Testis (tissue), 5 donors: ENCODE measurements at places on chromosomes 5 and 9. TPM values are rescaled to one million over a fixed set of nuclear protein-coding genes. Genes with fewer than 3 reads are reported as not detected.

Gene ADRA1B
- 0.93 TPM for total RNA-seq

- no peak for DNase-seq
Observed at GRCh38 chr9:109894921-109895758, 115.1 kb downstream of the PALM2AKAP2 start.

DNA sequence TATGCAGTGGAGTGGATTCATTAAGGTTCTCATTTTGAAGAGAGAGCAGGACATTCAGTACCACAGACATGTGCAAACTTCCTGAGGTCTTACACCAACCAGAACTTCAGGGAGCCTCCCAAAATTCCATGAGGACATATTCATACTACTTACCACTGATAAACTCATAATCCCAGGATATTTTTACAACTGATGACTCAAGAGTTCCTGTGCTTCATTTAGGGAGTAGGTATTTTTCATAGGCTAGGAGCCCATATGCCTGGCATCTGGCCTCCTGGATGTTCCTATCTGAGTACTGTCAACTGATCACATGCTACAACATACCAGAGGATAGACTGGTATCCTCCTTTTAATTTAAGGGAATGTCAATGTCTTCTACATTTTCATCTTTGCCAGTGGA, 578.0 kb downstream of the EFNA5 start:
- no peak for DNase-seq

Gene DBH
- not detected for total RNA-seq

GRCh38 chr9:219670-220365, 5.2 kb downstream of the DOCK8 start:
- no peak for DNase-seq

- DNase-seq = peak; percentile 86
Observed at GRCh38 chr5:138974227-138975063, 99.3 kb upstream of the LRRTM2 start.

GRCh38 chr5:123710031-123710430, 198.1 kb downstream of the CSNK1G3 start:
- no peak for DNase-seq

DNA sequence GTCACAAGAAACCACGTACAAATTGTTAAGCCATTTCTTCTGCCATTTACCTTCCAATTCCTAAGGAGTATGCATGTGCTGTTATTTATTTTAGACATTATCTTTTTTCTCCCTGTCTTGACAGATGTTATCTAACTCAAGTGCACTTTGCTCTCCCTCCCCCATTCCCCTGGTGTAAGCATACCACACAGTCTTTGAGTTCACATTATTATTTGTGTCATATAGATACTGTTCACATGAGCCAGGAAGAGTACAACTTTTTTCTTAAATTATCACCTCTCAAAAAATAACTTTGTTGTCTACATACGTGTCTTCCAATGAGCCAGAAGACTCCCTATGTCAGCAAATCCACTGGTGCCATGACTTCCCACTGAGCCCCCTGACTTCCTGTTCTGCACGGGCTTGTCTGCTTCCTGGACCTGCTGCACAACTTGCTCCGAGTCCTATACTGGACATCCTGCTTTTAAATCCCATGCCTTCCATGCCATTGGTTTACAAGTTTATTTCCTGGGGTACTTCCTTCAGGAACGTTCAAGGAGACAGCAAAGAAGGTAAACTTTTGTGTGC, 19.9 kb upstream of the FAM120A start:
- DNase-seq = no peak

DNA sequence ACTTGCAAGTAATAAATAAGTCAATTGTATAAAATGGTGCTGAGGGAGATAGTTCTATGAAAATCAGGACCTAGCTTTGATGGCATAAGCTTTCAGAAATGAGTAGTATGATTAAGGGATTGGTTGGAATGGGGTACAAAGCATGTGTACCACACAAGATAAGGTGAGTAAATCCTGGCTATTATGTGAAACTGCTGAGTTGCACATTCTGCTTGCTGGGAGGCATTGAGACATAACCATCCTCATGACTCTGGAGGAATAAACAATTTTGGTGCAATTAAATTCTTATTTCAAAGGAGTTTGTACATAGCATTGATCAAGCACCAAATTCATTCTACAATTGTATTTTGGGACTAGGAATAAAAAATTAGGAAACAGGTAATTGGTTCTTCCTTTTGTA, 755.2 kb upstream of the ACO1 start:
- no peak for DNase-seq

Gene ORM2
- not detected for total RNA-seq

- DNase-seq = no peak
Observed at GRCh38 chr9:123276551-123276950, 8.2 kb upstream of the STRBP start.

GRCh38 chr9:124340219-124341069, 74.8 kb downstream of the PSMB7 start:
- DNase-seq = no peak

GRCh38 chr9:36937951-36938350, 96.1 kb downstream of the PAX5 start:
- no peak for DNase-seq

Gene CAMLG
- 53.2 TPM for total RNA-seq

DNA sequence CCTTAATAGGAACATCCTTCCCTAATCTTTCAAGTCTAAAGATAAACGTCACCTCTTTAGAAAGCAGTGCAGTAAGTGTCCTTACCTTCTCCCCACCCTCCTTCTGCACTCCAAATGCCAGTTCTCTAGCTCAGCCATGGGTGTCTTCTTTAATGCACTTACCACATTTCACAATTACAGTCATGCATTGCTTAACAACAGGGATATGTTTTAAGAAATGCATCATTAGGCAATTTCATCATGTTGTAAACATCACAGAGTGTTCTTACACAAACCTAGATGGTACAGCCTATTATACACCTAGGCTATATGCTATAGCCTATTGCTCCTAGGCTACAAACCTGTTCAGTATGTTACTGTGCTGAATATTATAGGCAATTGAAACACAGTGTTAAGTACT, 91.2 kb downstream of the RFX3 start:
- DNase-seq = no peak

DNA sequence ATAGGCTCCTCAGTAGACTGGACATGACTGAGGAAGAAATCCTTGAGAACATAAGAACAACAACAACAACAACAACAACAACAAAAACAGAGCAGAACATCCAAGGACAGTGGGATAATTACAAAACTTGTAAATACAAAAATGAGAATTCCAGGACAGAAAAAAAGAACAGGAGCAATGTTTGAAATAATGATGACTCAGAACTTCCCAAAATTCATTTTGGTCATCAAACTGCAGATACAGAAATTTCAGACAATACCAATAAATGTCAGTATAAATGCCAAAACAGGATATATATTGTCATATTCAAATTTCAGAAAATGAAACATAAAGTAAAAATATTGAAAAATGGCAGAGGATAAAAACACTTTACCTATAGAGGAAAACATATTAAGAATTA, 259.0 kb downstream of the TRIM36 start:
- no peak for DNase-seq

Gene JAKMIP2
- 7.7 TPM for total RNA-seq

DNA sequence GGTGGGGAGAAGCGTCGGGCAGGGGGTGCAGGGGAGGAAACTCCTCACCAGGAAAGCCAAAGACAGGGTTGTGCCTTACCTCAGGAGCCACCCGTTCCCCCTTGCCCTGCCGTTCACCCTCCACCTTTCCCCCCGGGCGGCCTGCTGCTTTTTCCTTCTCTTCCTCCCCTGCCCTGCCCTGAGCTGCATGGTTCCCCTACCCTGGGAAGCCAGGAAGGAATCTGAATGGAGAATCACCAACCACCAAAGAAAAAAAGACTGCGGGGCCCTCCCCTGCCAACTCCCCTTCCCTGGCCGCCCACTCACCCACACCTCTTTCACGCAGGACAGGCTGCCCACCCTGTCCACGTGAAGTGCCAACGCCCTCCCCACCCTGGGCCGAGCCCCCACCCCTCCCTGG, 820 bp upstream of the NFX1 start:
- DNase-seq = no peak

Gene SCGB3A2
- not detected for total RNA-seq

Gene PLPP7
- total RNA-seq = 23.9 TPM

Gene NR2F1-AS1
- total RNA-seq = 20.6 TPM

- DNase-seq = no peak
Observed at GRCh38 chr9:21690561-21690960, 111.9 kb upstream of the MTAP start.

DNA sequence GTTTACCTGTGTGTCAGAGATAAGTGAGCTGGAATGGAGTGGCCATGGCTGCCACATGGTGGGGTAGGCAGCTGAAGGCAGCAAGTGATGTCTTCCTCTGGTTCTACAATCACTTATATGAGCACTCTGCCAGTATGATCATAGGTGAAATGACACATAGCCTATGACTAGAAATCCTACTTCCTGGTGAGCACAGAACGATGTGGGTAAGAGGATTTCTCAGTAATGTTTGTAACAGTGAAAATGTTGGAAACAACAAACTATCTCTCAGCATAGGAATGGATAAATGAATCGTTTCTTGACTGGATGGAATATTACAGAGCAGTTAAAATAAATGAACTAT, 187.0 kb upstream of the S1PR3 start:
- DNase-seq = no peak

DNA sequence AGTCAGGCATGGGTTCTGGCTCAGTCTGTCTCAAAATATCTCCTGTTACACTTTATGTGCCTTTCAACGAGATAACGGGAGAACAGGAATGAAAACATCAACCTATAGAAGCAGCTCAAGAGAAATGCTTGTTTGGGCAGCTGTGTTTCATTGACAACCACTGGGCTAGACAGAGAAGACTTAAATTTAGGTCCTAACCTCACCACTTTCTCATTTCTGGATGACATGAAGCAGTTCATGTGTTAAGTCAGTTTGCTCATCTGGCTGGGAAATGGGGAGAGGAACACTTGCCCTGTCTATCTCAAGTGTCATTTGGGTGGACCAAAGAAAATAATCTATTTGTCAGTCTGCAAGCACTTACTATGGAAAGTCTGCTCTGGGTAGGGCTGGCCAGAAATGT, 66.7 kb upstream of the PCA3 start:
- DNase-seq = no peak

- no peak for DNase-seq
Observed at GRCh38 chr5:153718713-153719112, 228.2 kb downstream of the GRIA1 start.

DNA sequence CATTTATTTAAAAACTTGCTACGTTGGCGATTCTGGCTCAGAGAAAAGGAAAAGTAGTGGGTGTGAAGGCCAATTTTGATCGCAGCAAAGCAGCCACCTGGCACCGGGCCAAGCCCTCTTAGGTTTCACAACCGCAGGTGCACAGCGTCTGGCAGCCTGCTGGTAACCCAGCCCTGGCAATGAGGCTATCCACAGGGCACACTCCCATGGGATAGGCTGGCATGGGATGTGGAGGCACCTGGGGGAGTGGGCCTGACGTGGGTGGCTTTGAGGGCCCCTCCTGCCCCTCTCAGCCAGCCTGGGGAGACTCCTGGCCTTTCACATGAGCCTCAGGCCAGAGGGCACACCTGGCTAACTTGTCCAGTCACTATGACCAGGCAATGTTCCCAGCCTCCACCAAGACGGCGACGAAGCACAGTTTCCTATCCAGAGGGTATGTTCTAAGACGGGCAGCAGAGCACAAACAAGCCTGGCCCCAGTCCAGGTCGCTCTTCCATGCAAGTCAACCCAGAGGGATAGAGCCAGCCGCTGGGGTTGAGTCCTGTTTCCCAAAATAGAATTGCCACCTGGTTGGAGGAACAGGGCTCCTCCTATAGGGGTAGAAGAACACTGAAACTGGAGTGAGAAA, 19.0 kb downstream of the CMBL start:
- DNase-seq = no peak

DNA sequence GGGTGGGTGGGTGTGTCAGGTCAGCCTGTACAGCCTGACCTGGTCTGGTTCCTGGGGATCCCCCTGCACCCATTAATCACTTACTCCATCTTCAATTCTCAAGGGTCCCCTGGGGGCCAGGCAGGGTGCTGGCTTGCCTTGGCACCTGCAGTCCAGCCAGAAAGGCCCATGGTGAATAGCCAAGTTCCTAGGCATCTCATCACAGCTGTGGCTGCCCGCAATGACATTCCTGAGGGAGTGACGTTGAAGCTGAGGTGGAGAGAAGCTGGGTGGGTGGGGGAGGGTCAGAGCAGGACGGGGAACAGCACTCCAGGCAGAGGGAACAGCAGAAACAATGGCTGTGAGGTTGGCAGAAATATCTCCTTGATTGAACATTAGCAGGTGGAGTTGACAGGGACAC, 10.6 kb downstream of the HMCN2 start:
- DNase-seq = no peak

GRCh38 chr9:85530721-85531120, 211.0 kb downstream of the AGTPBP1 start:
- no peak for DNase-seq

- no peak for DNase-seq
Observed at GRCh38 chr9:69673311-69673640, 1.1 kb upstream of the APBA1 start.

GRCh38 chr5:136732751-136733150, 367.4 kb upstream of the TRPC7 start:
- no peak for DNase-seq

Gene SPINK7
- total RNA-seq = not detected

- no peak for DNase-seq
Observed at GRCh38 chr9:130201399-130201873, 29.2 kb downstream of the NCS1 start.

Gene SH3GL2
- total RNA-seq = 15.2 TPM

GRCh38 chr9:109906766-109907382, 126.9 kb downstream of the PALM2AKAP2 start:
- DNase-seq = no peak

- no peak for DNase-seq
Observed at GRCh38 chr5:8019719-8020218, 150.8 kb downstream of the MTRR start.

DNA sequence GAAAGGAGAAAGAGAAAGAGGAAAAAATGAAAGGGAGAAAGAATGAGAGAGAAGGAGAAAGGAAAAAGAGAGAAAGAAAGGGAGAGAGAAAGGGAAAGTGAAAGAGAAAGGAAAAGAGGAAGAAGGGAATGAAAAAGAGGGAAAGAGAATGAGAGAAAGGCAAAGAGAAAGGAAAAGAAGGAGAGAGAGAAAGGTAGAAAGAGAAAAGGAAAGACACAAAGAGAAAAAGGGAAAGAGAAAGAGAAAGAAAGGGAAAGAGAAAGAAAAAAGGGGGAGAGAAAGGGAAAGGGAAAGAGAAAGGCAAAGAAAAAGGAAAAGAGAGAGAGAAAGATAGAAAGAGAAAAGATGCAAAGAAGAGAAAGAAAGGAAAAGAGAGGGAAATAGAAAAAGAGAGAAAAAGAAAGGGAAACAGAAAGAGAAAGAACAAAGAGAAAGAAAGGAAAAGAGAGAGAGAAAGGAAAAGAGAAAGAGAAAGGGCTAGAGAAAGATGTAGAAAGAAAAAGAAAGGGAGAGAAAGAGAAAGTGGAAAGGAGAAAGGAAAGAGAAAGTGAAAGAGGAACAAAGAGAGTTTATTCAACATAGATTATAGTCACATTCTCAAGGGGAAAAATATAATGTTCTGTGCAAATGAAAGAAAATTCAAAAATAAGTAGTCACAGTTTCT, 165.2 kb downstream of the TMEM38B start:
- no peak for DNase-seq

GRCh38 chr5:79727451-79728355, 38.1 kb downstream of the CMYA5 start:
- DNase-seq = no peak
